Left renal pelvis (tissue), 4 donors: ENCODE measurements at places on chromosomes 5 and 9. TPM values are rescaled to one million over a fixed set of nuclear protein-coding genes. Genes with fewer than 3 reads are reported as not detected.

Gene AJM1
- 1.2 TPM for polyA plus RNA-seq

Gene GDA
- polyA plus RNA-seq = 14.4 TPM

Gene OR13C2
- not detected for polyA plus RNA-seq

Gene ADGRD2
- not detected for polyA plus RNA-seq

Gene CCDC180
- 9.3 TPM for polyA plus RNA-seq

DNA sequence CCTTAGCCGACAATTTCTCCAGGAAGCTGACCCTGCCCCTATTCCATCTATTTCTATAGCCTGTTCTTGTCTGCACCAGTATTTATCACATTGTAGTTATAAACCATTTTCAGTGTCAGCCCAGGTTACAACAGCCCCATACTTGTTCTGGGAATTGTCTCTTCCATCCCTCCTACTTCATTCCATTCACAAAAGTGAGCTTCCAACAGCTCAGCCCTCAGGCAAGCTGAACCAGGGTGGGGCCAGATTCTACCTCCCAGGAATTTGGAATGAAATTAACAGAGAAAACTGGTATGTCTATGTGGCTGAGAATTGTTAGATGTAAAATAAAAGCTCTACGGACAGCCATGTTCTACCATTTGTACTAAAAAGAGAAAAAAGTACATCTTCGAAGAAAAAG is 36.1 kb downstream of the STRBP start:
- no peak for DNase-seq
